ENCODE measurements at places on chromosomes 1 and 21. TPM values are rescaled to one million over a fixed set of nuclear protein-coding genes. Genes with fewer than 3 reads are reported as not detected.

DNA sequence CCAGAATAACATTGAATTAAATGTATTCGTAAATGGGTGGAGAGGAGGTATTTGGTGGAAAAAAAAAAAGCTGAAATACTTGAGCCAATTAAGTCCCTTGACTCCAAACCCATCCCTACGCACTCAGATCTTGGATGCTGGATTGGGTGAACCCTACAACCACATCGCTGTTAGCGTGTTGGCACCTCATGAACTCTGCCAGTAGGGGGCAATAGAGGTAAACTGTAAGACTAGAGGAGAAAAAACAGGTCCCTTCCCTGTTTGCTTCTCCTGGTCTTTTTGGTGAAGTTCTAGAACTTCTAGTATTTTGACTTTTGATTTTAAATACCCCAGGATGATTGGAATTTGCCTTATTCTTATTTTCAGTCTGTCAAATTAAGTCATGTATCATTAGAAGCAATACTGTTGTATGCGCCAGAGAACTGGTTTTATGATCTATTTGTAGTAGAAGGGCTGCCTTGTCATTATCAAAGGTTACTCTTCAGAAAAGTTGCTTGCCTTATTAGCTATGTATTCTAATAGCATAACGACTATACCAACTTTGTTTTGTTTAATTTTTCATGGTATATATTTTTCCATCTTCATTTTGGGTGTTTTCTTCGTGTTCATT lies 1.9 kb upstream of the OR13G1 start:
- peak; percentile 98 for DNase-seq

GRCh38 chr1:201279313-201279712 lies 4.0 kb upstream of the PKP1 start:
- no peak for DNase-seq

GRCh38 chr21:33908760-33909159 lies 6.8 kb downstream of the ATP5PO start:
- no peak for DNase-seq

DNA sequence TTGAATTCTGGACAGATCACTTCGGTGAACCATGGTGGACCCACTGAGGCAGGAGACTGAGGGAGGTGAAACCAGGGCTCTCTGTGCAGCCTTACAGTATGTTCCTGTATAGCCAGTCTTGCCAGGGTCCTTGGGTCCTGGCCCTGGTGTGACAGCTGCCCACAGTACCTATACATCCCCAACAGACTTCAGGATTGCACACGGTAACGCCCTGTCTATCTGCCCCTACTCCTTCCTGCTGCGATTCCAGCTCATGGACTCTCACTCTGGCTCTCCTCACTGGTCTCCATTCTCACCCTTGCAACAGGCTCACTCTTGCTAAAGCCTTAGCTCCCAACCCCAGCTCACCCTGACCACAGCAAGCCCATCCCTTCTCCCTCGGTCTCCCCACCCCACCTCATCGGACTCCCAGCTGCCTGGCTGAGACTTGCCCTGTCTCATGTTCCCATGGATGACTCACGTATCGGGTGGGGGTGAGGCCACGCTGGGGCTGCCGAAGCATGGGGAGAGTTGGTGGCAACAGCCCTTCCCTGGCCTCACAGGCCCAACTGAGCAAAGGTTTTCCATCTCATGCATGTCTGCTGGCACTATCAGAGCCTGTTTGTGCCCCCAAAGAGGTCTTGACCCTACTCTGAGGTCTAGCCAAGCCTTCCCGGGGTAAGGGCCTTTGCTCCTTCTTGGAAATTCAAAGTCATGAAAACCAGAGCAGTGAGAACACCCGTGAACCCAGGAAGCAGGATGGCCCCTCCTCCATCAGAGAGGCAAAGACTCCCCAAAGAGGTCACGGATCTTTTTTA lies 7.1 kb downstream of the PHLDA3 start:
- DNase-seq, result peak; percentile 100

DNA sequence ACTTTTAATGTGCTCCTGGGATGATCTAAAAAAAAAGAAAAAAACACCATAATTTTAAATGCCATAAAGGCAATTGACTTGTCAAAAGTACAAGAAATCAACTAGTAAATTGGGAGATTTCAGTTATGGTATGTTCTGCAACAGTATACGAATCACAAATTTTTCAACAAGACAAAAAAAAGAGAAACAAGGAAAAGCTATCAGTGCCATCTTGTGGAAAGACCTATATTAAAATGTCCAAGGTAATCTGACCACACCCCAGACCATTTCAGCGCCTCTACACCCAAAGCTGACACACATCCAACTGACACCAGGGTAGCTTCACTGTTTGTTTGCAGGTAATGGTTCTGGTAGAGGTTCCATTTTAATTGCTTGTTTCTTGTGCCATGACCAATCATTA lies 5.0 kb upstream of the DUSP23 start:
- peak; percentile 55 for DNase-seq

GRCh38 chr1:209199822-209200221 lies 383.7 kb upstream of the CAMK1G start:
- no peak for DNase-seq

DNA sequence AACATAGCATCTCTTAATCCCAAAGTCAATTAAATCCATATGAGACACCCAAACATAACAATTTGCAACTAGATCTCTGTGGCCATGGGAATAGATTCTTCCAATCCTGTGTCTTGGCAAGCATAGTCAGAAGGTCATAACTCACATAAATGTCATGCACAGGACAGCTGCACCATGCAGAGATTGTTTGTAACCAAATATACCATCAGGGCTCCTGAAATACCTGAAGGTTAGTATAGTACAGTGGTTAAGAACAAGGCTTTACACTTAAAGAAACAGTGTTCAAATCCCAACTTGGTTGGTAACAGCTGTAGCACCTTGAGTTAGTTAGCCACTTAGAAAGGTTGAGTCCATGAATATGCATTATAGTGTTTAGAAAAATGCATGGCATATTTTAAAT lies 82.6 kb upstream of the CCDC190 start:
- DNase-seq, result no peak

DNA sequence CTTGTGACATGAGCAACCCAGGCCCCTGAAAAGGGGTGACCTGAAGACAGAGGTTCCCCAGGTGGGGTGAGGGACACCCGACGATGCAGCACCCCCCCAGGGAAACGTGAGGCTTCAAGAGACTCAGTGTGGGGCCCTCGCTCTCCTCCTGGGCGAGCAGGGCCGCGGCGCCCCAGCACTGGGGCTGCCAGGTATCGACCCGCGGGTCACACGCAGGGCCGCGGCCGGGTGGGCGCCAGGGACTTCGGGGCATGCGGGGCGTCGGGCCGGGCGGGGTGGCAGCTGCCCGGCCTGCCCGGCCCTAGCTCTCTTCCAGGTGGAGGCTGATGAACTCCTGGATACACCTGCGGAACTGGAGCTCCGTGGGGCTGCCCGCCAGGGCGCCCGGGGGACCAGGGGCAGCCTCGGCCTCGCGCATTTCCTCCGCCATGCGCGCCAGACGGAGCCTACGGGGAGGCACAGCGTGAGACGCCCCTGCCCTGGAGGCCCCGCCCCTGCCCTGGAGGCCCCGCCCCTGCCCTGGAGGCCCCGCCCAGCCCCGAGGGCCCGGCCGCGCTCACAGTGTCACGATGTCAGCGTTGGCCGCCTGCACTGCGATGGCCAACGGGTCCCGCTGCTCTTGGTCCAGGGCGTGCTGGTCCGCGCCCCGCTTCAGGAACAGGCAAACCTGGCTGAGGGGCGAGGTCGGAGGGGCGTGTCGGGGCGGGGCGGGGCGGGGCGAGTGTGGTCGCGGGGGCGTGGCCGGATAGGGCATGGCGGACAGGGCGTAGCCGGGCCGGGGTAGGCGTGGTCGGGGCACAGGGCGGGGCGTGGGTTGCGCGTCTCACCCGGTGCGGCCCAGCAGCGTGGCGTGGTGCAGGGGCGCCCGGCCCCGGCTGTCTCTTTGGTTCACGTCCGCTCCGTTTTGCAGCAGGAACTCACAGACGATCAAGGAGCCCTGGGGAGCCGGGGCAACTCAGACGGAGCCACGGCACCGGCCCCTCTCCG lies 13.3 kb downstream of the SCNN1D start:
- no peak for DNase-seq

DNA sequence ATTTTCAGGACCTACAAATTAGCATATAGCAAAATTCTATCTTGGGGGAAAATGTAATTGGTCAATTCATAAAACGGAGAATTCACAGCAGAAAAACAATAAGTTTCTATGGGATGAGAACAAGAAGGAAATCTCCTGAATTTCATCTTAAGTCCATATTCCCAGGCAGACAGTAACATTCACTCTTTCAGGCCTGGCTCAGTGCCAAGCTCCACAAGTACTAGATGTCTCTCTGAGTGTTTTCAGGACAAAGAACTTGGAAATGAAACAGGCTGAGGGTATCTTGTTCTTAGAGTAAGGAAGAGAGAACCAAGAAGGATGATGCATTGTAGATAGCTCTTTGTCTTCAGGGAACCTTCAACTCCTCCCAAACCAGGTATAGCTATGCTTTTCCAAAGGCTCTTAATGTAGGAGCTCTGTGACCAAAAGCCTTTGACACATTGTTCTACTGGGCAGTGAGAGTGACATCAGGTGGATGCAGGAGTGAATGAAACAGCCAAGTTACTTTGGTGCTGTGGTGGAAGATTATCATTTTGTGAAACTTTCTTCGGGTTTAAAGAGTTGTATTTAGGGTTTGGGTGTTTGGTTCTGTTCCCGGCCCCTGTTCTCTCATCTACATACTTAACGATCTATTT lies 298.3 kb downstream of the GPATCH2 start:
- DNase-seq, result peak; percentile 40

- no peak for DNase-seq
Observed at GRCh38 chr1:101605878-101606277, 369.1 kb downstream of the S1PR1 start.

DNA sequence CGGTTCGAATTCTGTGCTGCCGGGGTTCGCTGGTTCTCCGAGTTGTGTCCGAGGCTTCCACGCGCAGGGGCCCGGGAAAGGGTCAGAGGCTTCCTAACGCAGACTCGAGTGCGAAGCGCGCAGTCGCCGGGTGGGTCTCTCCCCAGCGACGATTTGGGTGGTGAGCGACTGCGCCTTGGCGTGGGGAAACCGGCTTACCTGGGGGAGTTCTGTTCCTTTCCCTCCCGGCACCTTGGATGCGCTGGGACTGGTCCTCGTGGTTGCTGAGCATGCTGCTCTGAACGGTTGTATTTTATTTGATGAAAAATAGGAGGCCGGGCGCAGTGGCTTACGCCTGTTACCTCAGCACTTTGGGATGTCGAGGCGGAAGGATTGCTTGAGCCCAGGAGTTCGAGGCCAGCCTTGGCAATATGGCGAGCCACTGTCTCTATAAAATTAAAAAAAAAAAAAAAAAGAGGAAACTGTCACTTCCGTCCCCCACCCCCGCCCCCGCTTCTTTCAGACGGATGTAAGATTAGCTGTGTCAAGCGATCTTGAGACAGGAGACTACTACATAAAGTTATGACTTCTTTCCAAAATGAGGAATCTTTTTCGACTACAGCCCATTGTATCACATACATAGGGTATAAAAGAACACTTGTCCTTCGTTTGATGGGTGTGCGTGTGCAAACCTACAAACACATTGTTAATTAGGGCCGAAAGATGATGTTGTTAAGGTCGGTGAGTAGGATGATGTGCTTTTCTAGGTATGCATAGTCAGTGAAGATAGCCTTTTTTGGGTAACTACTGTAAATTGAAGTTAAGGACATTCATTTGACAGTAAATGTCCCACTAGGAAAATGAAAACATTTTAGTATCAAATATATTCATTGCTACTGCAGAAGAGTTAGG lies at the start of gene CCDC18:
Gene CCDC18 (plus strand): TSS at position 2 of the 891 bp plus-strand sequence. CDS start 2,638 bp downstream, outside the sequence.
- peak; percentile 30 for DNase-seq

The GPR153 gene
- 113 TPM for total RNA-seq

The ZFP69B gene
- 3.0 TPM for total RNA-seq

The RHOC gene
- 405 TPM for total RNA-seq

The RAB42 gene
- 4.7 TPM for total RNA-seq
